ENCODE measurements at places on chromosomes 2 and 18.

DNA sequence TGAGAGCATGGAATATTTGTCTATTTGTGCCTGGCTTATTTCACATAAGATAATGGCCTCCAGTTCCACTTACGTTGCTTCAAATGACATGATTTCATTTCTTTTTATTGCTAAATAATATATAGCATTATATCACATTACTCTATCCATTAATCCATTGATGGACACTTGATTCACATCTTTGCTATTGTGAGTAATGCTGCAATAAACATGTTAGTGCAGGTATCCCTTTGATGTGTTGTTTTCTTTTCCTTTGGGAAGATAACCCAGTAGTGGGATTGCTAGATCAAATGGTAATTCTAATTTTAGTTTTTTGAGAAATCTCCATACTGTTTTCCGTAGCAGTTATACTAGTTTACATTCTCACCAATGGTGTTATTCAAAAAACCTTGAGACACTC, 1343.3 kb upstream of the TMEFF2 start:
- no peak for DNase-seq

DNA sequence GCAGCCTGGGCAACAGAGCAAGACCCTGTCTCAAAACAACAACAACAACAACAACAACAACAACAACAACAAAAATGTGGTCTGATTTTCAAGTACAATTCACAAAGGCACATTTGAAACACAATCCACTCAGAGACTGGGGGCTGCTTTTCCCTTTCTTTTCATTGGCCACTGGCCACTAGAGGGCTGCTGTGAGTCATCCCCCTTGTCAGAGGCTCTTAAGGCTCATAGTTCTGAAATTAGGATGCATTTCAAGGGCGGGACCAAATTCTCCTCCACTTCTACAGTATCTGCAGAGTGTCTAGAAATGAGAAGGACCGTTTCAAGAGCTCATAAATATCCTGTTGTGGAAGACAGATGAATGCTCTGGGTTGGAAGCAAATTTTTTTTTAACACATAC, 285.4 kb downstream of the NRXN1 start:
- no peak for DNase-seq

GRCh38 chr2:43052204-43052943, 174.0 kb downstream of the ZFP36L2 start:
- no peak for DNase-seq

GRCh38 chr2:71618327-71619113, 165.2 kb downstream of the DYSF start:
- no peak for DNase-seq

- no peak for DNase-seq
Observed at GRCh38 chr2:140013545-140014203, 1233.5 kb upstream of the NXPH2 start.

DNA sequence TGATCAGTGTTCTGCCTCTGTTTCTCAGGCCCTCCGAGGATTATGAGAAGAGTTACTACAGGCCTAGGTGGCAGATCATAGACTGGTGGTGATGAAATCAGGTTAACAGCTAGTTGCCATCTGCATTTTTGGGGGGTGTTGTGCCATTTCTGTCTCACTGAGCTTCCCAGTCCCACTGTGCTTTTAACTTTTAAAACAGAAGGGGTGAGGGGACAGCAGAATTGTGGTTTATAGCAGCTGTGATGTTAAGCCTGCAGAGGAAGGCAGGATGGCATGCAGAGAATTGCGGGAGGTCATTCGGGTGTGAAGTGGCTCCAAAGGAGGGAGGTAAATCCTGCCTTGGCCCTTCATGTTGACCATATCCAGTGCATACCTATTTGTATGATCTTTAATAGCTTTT, 5.0 kb downstream of the CAB39 start:
- no peak for DNase-seq

GRCh38 chr18:47968006-47968676, 37.7 kb upstream of the SMAD2 start:
- peak; percentile 68 for DNase-seq

DNA sequence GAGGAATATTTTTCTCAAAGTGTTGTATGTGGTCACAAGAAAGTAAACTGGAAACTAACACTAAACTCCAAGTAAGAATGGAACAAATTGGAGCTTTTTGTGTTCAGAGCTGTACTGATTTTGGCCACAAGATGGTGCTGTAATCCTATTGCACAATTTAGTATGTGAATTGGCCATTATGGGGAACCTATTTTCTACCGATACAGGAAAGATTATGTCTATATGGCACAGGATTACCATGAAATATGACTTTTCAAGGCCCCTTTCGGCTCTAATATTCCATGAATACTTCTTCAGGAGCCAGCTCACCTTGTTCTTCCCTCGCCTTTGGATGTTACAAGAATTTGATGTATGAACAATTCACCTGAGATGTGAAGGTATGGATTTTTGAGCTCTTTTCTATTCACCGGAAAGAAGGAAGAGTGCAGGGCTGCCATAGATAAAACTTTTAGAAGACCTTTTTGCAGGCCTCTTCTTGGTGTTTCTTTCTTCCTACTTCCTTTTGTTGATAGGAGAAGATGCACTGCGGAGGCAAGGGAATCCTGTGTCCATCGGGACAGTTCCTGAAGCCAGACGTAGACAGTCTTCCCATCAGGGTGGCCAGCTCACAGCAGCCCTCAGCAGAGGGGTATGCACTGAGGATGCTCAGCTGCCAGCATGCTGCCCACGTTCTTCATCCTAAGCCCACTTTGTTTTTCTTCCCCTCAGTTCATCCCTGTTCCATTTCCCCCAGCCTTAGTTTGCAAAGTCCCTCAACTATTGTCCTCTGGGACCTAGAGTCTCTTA, 13.3 kb downstream of the MRPL44 start:
- DNase-seq = peak; percentile 67

- no peak for DNase-seq
Observed at GRCh38 chr18:64118406-64118805, 30.5 kb downstream of the LINC00305 start.

GRCh38 chr18:37540424-37541138, 25.0 kb downstream of the CELF4 start:
- no peak for DNase-seq

DNA sequence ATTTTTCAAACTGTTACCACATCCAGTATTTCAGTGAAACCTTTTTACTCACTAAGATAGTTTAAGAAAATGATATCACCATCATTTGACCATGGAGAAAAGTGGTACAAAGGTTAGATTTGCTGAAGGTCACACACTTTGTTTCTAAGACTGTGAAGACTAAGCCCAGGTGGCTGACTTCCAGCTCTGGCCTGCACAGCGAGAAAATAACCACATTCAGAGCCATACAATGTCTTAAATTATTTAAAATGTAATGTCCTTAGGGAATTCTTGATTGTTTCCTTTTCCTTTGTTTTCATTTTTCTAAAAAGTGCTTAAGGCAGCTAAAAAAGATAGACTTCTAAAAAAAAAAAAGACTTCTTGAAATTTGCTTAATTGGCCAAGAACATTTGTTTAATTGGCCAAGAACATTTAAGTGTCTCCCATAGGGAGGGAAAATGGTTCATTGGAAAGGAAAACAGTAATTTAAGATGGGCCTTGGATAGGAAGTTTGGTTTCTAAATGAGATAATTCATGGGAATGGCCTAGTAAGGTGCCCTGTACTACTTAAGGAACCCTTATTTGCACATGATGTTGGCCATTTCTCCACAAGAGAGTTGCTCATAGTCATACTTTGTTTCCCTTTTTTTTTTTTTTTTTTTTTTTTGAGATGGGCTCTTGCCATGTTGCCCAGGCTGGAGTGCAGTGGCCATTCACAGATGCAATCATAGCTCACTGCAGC, 45.2 kb downstream of the CYP1B1 start:
- DNase-seq = no peak

- DNase-seq = no peak
Observed at GRCh38 chr2:233823731-233824121, 30.6 kb downstream of the HJURP start.

DNA sequence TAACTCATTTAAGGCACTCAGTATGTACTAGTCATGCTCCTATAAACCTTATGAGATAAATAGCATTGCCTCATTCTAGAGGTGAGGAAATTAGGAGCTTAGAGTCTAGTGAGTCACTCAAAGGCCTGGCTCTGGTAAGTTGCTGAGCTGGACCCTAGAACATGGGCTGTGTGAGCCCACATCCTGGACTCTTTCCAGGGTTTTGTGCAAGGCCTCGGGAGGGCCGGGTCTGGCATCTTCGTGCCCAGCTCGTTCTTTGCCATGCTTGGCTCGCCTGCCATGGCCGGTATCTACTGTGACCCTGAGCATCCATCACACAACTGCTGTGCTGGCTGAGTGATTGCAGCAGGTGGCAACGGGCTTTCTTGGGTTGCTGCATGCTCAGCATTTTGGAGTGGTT, 168.0 kb downstream of the LPIN1 start:
- no peak for DNase-seq

GRCh38 chr2:160419776-160420505, 73.7 kb downstream of the RBMS1 start:
- DNase-seq = no peak

DNA sequence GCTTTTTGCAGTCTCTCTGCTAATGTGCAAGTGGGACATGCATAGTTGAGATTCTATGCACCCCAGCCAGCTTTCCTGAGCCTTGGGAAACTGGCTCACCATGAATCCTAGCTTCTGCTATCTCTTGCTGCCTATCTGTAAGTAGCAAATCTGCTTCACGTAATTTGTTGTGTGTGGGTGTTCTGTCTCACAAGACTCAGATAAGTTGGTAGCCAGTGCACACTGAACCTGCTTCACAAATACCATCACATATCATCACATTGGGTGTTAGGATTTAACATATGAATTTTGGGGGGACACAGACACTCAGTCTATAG, 13.9 kb upstream of the VRK2 start:
- no peak for DNase-seq

- no peak for DNase-seq
Observed at GRCh38 chr2:163455815-163456214, 280.0 kb downstream of the FIGN start.

DNA sequence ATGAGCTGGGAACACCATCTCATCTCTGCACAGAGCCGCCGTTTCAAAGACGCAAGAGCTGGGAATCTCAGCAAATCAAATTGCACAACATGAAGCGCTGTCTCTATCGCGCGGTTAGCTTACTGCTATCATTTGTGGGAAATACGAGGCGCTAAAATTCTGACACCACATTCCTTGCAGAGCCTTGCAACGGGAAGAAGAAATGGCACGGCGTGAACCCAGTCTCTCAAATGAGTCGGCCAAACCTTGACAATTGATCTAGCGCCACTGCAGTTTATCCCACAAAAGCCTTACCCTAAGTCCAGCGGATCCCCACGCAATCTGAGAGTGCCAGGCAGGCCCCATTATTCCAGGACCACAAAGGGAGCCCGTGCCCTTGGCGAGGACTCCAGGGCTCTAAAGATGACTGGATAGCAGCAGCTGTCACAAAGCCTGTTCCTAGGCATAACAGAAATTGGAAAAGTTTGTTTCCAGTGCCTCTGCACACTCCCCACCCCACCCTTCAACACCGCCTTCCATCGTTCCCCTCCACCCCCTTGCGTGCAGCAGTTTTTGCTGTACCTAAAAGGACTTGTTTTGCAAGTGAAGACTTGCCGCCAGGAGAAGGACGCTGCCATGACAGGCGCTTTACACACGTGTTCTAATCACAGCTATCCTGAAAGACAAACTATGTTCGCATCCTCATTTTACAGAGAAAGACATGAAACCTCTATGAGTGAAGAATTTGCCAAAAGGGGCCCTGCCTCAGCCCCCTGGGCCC, 252.4 kb downstream of the EIPR1 start:
- no peak for DNase-seq

- no peak for DNase-seq
Observed at GRCh38 chr2:120517751-120518469, 172.0 kb downstream of the INHBB start.

DNA sequence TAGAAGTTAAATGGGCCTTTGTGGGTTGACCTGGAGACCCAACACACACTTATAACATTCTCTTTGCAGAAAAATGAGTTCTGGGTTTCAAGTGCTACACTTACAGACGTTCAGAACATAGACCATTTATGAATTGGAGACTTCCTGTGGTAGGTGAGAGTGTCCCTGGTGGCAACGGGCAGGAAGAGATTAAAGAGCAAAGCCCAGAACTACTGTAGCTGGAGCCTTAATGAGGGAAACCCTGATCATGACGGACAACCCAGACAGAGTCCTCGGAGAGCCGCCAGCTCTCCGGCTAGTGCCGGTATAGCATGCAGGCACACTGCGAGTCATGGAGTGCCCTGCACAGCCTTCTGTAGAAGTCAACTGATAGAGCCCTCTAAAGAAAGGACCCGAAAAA, 44.5 kb upstream of the RMDN2 start:
- no peak for DNase-seq

- no peak for DNase-seq
Observed at GRCh38 chr2:190785334-190785733, 95.3 kb upstream of the GLS start.

- DNase-seq = no peak
Observed at GRCh38 chr2:98013407-98014042, 17.8 kb upstream of the TMEM131 start.

DNA sequence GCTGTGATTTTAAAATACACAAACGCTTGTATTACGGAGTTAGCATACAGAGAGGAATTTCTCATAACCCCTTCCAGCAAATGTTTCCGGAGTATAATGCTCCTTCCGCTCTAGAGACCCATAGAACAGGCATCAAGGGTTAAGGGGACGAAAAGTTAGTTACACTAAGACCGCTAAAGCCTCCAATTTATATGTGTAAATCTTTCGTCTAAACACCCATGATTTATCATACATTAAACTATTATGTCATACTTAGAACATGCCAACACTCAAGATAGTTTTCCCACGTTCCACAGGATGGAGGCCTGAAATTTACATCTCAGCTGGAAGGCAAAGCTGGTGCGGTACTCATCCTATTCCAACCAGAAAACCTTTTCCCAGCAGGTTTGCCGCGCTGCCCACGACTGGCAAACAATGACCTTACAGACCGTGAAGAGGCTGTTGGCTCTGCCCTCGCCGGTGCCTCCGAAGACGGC, 650 bp downstream of the ORMDL1 start:
- DNase-seq = peak; percentile 17

GRCh38 chr2:64915510-64915900, 73.7 kb upstream of the SLC1A4 start:
- DNase-seq = no peak

DNA sequence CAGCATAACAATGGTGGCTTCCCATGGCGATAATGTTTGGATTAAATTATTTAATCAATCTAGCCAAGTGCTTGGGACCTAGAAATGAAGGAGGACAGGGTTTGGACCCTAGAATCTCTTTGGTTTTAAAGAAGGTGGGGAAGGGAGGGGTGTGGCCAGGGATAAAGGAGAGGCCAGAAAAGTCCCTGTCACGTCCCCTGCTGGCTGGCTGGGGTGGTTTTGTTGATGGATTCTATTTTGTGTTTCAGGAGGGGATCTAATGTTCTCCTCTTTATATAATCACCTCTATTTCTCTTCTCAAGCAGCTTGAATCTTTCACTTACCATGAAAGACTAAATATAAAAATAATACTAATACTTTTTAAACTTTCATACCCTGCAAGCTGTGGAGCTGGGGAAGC, 52.6 kb upstream of the GALR1 start:
- no peak for DNase-seq

DNA sequence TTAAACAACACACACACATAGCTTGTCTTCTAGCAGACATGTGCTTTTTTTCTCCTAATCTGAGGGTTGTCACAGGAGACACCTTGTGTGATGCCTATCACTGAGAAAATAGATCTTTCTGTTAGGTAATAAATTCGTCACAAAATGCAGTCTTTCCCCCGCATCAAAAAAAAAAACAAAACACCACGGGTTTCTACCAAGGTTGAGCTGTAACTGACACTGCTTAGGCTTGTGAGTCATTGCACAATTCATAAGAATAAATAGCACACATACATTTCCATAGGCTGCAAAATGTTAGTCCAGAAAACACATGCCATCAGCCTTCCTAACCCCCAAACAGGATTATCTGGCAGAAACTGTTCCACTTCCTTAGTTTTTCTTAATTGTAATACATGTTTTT, 6.5 kb downstream of the TMEM163 start:
- DNase-seq = no peak
